ENCODE measurements at places on chromosomes 13 and 19.

GRCh38 chr13:27183561-27184147 is 12.0 kb upstream of the USP12 start:
- no peak for DNase-seq

GRCh38 chr19:24140099-24140498 is 53.1 kb downstream of the ZNF254 start:
- DNase-seq: no peak

DNA sequence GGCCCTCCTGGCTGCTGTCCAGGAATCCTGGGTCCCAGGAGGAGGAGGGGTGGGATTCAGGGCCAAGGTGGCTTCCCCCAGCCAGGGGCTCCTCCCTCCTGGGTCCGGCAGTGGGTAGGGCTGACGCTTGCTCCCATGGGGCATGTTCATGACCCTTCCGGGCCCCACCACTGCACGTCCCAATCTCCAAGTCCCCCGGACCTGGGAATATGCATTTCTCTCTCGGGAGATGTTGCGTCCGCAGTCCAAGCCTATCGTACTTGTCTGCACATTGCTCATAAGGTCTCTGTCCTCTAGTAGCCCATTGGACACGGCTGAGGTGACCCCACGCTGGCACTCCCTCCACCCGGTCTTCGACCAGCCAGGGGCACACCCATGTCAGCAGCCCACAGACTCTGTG is 192.3 kb downstream of the TEX29 start:
- no peak for DNase-seq

- DNase-seq: no peak
Observed at GRCh38 chr19:5037936-5038335, 69.0 kb downstream of the KDM4B start.

DNA sequence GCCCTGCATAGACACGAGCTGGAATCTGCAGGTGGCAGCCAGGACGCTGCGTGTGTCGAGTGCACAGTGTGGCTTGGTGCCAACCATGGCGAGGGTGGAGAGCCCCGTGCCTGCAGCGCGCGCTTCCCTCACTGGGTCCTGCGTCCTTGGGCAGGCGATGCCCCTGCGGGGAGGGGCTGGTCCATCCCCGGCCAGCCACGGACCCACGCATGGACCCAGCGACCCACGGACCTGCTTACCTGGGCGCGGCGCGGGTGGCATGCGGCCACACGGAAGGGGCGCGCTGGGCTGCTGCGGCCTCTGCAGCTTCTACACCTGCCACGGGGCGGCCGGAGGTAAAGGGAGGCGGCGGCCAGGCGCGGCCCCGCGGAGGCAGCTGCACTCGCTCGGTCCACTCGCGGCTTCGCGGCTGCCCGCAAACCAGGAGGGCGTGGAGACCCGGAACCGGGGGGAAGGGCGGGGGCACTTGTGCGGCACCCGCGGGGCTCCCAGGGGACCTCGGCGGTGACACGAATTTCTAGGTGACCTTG is 569 bp upstream of the MCF2L start:
- no peak for DNase-seq

- DNase-seq: no peak
Observed at GRCh38 chr13:72458701-72459100, 268.7 kb downstream of the MZT1 start.

GRCh38 chr19:57934820-57935665 is at the start of gene ZNF418:
TSS of gene ZNF418 (minus strand) at chr19:57935402. CDS start at chr19:57933822, 1,580 bp downstream.
- peak; percentile 67 for DNase-seq

DNA sequence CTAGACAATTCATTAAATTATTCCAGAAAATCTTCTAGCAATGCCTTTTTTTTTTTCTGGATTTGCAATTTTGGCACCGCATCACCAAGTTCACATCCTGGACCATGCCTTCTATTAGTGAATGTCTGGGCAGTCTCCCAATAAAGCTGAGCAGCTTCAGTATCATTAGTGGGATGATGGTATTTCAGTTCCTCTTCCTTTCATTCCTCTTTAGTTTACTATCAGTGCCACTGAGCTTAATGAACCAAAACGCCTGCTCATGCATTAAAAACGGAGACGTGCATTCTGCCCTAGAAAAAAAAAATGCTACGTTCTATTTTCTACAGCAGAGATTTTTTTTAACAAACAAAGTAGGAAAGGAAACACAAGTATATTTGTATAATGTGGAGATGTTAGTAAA is 343.0 kb downstream of the PCDH9 start:
- no peak for DNase-seq

Measured in caudate nucleus (tissue), 63 donors.